HCEC 1CT (cell line): ENCODE measurements at places on chromosomes 16 and 17.

GRCh38 chr16:88809068-88809675 lies 2.6 kb downstream of the APRT start:
- DNase-seq, result no peak

DNA sequence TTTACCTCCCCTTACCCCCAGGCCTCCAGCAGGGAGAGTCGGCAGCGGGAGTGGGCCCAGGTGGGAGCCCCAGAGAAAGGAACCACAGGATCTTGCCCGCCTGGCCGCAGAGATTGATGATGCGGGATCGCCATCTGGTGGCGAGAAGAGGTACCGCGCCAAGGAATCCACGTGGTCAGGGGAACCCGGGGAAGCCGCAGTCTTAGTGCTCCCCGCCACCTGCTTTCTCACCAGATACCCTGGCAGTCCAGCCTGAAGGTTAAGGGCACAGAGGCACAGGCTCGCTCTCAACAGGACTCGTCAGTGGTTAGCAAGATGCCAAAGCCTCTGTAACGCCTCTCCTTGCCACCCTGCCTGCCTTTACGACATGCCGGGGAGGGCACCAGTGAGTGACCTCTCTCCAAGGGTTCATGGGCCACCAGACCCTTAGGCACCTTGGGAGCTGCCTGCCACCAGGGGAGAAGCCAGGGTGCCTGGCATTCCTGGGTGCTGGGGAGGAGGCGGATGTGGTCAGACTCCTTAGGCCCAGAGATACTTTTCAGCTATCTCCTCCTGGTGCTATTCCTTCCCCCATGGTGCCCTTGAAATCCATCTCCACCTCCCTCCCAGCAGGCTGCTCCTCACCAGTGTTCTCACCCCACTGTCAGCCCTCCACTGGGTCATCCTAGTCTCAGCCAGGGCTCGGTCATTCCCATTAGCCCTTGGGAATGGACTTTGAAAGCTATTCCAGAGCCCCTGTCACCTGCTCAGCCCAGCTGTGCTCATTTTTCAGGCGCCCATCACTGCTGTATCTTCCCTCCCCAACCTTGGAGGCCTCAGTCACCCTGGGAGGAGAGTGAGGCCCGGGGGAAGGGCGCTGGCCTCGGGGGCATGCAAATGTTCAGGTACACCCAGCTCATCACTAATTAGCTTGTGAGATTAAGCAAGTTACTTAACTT lies 5.5 kb upstream of the RHBDF2 start:
- peak; percentile 58 for DNase-seq

DNA sequence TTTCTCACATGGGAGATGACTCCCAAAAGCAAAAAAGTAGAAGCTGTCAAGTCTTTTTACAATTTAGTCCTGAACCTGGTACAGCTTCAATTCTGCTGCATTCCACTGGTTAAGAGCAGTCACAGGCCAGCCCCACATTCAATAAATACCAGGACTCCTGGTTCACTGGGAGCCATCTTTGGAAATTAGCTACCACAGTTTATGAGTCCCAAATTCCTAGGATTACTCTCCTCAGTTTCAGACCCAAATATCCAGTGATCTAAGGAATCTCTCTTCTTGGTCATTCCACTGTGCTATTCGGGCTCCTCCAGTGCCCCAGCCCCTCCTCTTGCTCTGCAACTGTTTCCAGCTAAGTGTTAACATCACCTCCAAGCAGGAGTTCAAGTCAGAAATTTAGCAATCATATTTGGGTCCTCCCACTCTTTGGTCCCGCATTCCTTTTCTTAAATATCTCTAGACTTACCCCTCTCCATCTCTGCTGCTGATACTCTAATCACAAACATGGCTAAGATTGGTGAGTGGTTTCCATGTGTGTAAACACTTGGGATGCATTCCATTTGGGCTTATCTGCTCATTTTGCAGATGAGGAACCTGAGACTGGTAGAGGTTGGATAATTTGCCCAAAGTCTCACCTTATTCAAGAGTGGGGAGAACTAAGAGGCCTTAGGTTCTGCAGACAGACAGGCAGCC lies 9.6 kb upstream of the WIPF2 start:
- DNase-seq, result no peak

DNA sequence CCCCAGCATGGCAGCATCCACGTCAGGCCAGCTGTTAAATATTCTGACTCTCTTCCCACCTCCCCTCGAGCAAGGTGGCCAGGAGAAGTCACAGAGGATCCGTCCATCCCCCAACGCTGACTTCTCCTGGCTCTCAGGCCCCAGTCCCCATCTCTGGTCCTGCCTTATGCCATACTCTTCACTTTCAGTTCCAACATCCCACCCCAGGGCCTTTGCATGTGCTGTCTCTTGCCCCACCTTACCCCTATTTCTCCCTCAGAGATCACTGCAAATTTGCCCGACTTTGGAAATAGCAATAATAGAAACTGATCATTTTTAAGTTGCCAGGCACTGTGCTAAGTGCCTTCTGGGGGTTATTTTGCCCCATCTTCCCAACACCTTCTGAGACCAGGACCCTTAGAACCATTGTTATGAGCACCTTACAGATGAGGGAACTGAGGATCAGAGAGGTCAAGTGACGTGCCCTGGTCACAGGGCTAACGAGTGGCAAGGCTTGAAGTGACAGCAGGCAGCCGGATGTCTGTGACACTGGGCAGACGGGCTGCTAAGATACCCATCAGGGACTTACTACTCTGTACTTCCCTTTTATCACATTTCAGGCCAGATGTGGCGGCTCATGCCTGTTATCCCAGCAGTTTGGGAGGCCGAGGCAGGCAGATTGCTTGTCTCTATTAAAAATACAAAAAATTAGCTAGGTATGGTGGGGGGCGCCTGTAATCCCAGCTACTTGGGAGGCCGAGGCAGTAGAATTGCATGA lies 17.7 kb downstream of the HID1 start:
- no peak for DNase-seq

DNA sequence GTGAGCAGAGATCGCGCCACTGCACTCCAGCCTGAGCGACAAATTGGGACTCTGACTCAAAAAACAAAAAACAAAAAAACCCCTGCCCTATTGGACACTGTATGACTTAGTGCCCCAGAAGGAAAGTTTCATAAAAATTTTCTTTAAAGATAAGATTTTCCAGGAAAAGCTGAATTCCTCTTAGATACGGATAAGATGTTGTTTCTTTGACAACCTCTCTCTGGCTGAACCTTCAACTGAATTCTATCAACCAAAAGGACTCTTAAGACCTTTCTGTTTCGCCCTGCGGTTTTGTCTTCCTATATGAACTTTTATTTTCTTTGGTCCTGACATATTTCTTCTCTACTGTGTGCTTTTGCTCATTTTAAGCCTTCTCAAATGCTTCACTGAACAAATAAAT lies 35.8 kb downstream of the CPPED1 start:
- no peak for DNase-seq

- DNase-seq, result no peak
Measured at GRCh38 chr17:49969795-49970389, 902 bp downstream of the DLX4 start.

- DNase-seq, result no peak
Measured at GRCh38 chr17:81884520-81884919, 6.9 kb downstream of the ALYREF start.

DNA sequence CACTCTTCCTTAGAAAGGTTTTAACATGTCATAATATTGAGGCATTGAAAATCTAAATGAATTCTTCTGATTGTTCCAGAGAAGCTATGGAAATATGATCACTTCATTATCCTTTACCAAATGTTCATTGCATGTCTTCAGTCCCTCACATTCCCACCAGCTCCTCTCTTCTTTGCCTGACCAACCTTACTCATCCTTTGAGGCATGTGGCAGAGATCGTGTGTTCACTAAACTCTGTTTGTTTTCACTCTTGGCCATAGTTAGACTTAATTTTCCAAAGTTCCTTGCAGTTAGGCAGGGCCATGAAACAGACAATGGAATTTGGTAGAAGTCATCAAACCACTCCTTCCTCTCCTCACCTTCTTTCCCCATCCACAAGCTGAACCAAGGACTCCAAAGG lies 266.5 kb upstream of the HSBP1 start:
- no peak for DNase-seq

GRCh38 chr16:81608523-81609209 lies 164.1 kb downstream of the CMIP start:
- no peak for DNase-seq

- peak; percentile 59 for DNase-seq
Measured at GRCh38 chr17:40452921-40453378, 9.7 kb downstream of the IGFBP4 start.

DNA sequence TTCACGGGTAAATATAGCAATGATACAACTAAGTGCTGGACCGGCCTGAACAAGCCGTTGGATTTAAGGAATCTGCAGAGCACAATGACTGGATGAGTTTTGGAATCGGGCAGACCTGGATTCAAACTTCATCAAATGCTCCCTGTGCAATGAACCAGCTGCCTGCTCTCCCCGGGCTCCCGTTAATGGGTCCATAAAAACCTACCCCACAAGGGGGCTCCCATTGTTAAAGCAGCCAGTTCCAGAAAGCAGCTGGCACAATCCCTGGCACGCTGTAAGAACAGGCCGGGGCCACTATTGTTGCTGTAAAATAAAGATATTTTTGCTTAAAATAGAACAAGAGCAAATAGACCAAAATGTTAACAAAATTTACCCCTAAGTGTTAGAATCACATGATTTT lies 131.9 kb downstream of the C16orf95 start:
- no peak for DNase-seq

- DNase-seq, result no peak
Measured at GRCh38 chr16:71467810-71468209, 5.8 kb upstream of the ZNF23 start.

DNA sequence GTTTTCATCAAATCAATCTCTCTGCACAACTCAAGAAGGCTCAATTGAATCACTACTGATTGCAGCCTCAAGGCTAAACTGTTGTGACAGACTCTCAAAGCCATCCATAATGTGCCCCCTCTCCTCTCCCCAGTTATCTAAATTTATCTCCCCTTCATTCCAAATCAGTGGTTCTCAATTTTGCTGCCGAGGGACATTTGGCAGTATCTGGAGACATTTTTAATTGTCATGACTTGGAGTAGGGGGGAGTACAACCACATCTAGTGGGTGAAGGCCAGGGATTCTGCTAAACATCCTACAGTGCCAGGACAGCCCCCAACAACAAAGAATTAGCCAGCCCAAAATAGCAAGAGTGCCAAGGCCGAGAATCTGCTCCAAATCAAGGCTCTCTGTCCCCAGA lies 9.1 kb downstream of the USP31 start:
- DNase-seq, result no peak

- DNase-seq, result no peak
Measured at GRCh38 chr16:5006348-5007193, 27.2 kb downstream of the NAGPA start.

- peak; percentile 83 for DNase-seq
Measured at GRCh38 chr16:31071861-31072260, 2.2 kb downstream of the ZNF668 start.

GRCh38 chr16:84832488-84833143 lies 12.8 kb downstream of the CRISPLD2 start:
- DNase-seq, result peak; percentile 99

GRCh38 chr16:81216706-81217105 lies 21.8 kb upstream of the BCO1 start:
- DNase-seq, result no peak

DNA sequence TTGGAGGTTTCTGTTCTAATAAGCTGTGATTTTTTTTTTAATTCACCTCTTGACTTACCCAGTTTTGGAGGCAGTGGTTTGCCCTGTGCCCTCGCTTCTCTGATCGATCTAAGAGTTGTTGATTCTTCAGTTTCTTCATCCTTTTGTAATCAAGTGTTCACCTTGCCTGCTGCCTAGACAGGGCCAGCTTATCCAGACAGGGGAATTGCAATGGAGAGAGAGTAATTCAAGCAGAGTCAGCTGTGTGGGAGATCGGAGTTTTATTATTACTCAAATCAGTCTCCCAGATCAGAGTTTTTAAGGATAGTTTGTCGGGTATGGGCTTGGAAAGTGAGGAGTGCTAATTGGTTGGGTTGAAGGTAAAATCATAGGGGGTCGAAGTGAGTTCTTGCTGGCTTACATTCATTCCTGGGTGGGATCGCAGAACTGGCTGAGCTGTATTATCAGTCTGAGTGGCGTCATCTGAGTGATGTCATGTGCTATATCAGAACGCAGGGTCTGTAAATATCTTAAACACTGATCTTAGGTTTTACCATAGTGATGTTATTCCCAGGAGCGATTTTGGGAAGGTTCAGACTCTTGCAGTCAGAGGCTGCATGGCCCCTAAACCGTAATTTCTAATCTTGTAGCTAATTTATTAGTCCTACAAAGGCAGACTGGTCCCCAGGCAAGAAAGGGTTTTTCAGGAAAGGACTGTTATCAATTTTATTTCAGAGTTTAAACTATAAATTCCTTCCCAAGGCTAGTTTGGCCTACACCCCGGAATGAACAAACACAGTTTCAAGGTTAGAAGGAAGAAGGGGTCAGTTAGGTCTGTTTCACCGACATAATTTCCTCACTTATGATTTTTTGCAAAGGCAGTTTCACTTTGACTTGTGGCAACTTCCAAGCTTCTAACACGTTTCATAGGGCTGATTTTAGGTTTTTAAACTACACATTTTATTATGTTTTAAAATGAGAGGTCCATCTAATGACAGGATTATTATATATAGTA lies 21.5 kb upstream of the KCNJ16 start:
- no peak for DNase-seq

DNA sequence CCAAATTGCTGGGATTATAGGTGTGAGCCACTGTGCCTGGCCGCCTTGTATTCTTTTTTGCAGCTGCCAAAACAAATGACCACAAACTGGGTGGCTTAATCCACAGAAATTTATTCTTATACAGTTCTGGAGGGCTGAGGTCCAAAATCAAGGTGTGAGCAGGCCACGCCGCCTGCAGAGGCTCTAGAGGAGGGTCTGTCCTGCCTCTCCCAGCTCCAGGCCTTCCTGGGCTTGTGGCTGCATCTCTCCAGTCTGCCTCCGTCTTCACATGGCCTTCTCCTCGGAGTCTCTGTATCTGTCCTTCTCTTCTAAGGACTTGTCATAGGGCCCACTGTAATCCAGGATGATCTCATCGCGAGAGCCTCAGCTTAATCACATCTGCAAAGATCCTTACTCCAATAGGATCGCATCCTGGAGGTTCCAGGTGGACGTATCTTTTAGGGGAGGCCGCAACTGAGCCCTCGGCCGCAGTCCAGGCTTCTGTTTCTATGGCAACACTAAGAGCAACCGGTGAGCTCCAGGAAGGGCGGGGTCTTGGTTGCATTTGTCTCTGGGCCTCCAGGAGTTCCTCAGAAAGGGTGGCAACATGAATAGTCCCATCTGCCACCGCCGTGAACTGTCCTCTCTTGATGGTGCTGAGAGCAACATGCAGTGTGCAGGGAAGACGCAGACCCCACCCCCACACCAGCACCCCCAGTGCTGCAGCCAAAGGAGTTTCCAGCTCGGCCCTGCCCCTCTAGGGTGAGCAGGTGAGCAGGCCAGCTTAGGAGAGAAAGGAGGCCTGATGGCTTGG lies 29.5 kb upstream of the CREBBP start:
- no peak for DNase-seq

GRCh38 chr17:3812771-3813170 lies 11.8 kb upstream of the ITGAE start:
- DNase-seq, result no peak

DNA sequence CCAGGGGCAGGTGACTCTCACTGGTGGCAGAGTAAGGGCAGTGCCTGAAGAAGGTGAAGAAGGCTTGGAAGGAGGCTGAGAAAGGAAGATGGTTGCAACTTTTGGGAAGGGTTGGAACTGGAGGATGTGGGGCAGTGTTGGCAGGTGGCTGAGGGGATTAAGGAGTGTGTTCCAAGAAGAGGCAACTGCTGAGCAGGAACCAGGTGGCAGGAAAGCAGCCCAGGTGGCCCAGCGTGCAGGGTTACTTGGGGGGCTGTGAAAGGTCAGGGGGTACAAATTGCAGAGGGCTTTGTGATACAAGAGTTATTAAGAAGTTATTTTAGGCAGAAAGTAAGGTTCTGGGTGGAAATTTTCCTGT lies 28.6 kb downstream of the WSCD1 start:
- DNase-seq, result no peak
